ENCODE measurements at places on chromosomes 6 and 20.

- DNase-seq, result no peak
Observed at GRCh38 chr6:84514089-84514971, 250.1 kb downstream of the TBX18 start.

DNA sequence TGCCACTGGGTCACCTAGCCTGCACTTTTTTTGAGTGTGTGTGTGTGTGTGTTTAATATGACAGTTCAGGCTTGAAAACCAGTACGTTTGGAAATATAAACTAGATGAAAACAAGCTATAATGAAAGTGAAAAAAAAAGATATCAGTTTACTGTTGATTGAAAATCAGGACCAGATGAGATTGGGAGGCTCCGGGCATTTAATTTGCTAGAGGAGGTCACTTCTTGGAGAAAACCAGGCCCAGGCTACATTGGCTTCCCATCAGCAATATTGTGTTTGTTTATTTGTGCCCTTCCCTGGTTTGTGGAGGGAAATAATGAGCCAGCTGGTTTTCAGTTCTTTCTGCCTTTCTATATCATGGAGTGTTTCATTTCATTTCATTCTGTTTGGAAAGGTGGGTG is 246.6 kb upstream of the JAG1 start:
- DNase-seq, result no peak

GRCh38 chr20:56208121-56208520 is 40.4 kb upstream of the MC3R start:
- DNase-seq, result no peak

DNA sequence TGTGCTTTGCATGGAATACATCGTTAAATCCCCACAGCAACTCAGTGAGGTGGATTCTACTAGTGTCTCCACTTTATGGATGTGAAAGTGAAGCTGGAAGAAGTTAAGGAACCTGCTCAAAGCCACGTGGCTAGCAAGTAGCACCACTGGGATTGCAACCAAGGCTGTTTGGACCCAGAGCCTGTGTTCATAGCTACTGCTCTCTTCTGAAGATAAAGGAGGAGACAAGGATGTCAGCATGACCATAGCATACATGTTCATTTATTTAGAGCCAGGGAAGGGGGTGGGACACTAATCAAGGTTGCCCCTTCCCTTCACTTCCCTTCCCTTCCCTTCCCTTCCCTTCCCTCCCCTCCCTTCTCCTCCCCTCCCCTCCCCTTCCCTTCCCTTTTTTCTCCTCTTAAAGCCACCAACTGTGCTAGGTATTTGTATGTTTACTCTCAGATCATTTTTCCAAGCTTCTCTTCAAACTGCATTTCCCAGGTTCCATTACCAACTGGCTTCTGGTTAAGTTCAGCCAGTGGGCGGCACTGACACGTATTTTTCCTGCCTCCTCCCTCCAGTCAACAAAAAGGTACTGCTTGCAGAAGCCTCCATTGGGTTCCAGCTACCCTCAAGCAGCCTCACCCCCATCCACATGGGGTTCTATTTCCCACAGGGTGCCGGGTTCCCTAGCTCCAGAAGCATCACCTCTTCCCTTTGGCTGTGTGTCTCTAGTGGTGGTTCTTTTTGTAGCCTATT is 134.9 kb downstream of the BCAS1 start:
- no peak for DNase-seq

DNA sequence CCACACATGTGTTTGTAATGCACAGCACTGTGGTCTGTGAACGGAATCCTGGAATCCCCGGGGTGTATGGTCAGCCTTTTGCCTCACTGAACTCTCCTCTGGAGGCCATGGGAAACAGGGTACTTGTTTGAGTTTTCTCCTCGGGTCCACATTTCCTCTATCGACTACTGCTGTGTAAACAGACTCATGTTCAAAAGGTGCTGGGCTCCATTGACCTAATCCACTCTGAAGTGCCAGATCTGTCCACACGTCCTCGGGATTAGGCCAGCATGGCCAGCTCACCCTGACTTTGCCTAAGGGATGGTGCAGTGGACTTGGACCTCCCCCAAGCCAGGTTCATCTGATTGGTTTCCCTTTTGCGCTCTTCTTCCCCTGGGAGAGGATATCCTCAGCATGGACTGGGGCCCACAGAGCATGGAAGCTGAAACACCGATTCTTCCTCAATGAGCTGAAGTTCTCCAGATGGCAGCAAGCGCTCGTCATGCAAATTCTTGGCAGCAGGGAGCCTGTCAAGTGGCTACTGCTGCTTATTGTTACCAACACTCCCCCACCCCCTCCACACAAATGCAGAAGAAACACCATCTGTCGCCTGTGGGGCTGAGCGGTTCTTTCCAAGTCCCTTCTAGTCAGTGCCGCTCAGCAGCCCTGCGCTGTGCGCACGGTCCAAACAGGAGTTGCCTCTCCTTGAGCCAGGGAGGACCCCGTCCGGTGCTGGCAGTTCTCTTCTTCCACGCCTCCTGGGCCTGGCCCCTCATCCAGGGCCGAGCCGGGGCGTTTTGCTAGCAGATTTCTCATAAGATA is 292.6 kb upstream of the MARCKS start:
- no peak for DNase-seq

- no peak for DNase-seq
Observed at GRCh38 chr20:14378326-14378725, 40.9 kb upstream of the FLRT3 start.

- peak; percentile 43 for DNase-seq
Observed at GRCh38 chr6:135183532-135184440, 2.7 kb downstream of the MYB start.

- DNase-seq, result no peak
Observed at GRCh38 chr6:158460602-158461169, 99.2 kb upstream of the TMEM181 start.

DNA sequence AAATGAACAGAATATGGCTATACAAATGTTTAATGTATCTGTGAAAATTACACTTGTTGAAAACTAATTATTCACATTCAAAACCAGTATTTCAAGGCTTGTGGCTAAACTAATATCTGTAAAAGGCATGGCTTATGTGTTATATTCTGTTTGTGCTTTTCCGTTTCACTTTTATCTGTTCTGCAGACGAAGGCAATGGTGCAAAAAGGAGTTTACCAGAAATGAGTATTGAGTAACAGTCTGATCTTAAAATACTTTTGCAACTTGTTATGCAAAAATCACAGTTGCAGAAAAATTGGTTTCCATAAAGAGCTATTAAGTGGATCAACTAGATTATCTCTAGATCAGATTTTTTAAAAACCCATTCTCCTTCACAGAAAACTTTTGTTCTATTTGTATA is 9.4 kb upstream of the STX11 start:
- DNase-seq, result no peak

GRCh38 chr20:9985773-9986172 is 49.0 kb upstream of the ANKEF1 start:
- no peak for DNase-seq

- no peak for DNase-seq
Observed at GRCh38 chr20:62239278-62239879, 1.1 kb downstream of the OSBPL2 start.

DNA sequence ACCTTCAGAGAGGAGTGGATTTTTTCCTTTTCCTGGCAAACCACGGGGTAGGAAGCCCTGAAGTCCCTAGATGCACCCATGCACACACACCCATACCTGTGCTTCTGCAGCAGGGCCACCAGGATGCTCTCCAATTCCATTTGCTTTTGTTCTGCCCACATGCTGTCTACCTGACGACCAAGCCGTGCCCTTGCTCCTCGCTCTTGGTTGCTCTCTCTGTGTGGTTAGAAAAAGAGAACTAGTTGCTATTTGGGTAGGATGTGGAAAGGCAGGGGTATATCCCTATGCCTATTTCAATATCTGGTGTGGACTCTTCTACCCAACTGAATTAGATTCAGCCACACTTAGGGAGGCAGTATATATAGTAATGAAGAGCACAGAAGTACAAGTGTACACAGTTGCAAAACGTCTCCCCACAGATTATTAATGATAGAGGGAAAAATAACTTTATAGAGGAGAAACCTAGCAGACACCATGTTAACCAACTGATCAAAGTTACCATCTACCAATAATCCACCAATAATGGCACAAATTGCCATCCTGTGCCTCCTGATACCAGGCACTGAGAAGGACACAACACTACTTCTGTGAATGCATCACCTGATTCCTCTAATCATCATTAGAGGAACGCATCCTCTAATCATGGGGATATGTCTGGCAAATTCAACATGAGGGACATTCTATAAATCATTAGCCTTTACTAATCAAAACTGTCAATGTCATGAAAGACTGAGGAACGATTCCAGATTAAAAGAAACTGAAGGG is 7.3 kb downstream of the GHRH start:
- no peak for DNase-seq

DNA sequence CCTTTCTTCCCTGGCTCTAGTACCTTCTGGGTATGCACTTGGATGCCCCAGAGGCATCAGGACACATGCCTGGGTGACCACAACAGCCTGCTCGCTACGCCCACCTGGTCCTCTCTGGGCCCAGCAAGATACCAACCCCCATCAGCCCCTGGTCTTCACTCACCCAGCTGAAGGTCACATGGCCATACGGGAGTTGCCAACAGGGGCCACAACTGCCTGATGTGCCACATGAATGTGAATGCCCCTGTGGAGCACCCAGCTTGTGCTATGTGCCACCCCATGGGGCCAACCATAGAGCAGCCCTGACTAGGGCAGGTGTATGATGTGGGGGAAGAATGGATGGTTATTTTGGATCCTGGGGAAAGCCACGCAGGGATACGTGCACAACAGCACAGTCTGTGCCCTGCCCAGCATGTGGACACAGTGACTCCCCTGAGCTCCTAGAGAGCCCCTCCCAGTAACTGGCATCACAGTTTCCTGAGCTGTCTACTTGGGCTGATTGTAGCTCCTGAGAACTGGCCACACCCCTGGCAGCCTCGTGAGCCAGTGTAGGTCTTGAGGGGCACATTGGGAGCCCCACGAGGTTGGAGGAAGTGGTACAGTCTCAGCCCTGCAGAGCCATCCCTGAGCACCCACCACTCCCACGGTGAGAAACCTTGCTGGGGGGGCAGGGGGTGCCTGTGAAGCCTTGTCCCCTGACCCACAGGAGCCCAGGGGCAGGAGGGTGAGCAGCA is 10.5 kb upstream of the PCMTD2 start:
- DNase-seq, result peak; percentile 20

DNA sequence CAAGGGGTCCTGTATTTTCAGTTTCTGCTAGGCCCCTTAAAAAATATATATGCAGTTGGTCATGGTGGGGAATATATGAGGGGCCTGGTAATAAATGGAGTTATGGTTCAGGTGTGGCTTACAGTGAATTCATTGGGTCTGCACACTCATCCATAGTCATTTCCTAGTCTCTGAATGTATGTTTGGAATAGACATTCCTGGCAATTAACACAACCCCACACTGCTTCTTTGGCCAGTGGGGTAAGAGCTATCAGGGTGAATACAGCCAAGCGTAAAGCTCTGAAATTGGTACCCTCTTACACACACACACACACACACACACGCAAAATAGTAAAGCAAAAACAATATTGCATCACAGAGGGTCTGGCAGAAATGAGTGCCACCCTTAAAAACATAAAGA is 56.5 kb downstream of the QRSL1 start:
- DNase-seq, result no peak

DNA sequence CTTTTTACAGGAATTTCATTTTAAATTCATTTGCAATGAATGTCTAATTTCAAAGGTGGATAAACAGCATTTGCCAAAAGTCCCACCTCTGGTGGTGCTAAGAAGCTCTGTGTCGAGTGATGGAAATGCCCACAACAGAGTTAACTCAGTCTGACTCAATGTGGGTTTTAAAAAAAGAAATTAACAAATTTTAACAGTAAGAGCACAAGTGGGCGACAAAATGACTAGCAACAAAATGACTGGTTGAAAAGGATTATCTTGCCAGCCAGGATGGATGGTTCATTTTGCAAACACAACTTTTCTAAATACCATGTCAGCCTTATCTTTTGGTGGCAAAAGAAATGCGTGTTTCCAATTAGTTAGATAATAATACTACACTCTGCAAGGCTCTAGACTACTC is 14.3 kb upstream of the TAGAP start:
- no peak for DNase-seq

- DNase-seq, result no peak
Observed at GRCh38 chr20:60107621-60108390, 149.6 kb downstream of the CDH26 start.

- DNase-seq, result no peak
Observed at GRCh38 chr6:41706876-41707564, 28.4 kb downstream of the TFEB start.

DNA sequence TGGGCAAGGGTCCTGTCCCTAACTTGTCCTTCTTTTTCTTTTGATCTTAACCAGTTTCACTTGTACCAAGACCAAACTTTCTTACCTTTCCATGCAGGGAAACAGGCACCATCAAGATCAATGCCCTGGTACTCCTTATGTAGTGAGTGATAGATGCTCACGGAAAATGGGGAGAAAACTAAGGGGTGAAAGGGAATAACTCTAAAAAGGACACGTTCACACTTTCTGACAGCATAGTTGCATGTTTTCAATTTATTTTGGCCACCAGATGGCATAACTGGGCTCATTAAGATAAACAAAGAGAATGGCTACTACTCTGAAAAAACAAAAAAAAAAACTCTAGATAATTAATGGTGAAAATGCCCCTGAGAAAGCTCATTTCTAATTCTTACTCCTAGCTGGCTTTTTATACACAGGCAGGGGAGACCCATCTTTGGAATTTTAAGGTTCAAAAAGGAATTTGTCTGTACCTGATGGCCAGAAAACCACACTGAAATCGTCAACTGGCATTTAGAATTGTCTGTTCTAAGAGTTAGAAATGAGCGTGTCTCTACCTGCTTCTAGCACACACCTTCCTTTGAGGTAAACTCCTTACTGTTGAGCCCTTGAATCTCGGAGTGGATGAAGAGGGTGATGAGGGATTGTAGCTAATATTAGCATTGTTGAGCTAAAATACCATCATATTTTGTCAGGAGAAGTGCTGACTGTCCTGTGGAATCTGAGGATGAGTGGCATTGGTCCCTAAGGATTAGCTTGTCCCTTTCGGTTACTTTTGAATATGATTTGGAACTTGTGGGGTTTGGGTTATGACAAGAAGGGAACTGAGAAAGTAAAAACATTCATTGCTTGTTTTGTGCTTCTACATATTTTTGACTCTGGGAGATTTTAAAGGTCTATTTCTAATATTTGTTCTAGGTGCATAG is 62.2 kb upstream of the DDR1 start:
- DNase-seq, result no peak

- DNase-seq, result no peak
Observed at GRCh38 chr6:116120430-116120829, 5.5 kb downstream of the COL10A1 start.

- DNase-seq, result no peak
Observed at GRCh38 chr20:25544734-25545133, 40.6 kb downstream of the NINL start.

- no peak for DNase-seq
Observed at GRCh38 chr20:2750491-2751251, 49.8 kb downstream of the CPXM1 start.
